Activated T-helper 17 cell treated with anti-CD3 and anti-CD28 coated beads, Interleukin-2, amount 50 U/mL, for 72 hours (primary cell): ENCODE measurements at places on chromosomes 12 and 14. TPM values are rescaled to one million over a fixed set of nuclear protein-coding genes. Genes with fewer than 3 reads are reported as not detected.

Gene LDHB
- total RNA-seq: 1,593 TPM

Gene PTHLH
- total RNA-seq: not detected

Gene GARIN6
- not detected for total RNA-seq

Gene GUCY2C
- not detected for total RNA-seq

Gene GON7
- 21.8 TPM for total RNA-seq

Gene TAS2R7
- not detected for total RNA-seq

Gene EXOC3L4
- total RNA-seq: not detected

Gene ST8SIA1
- 2.5 TPM for total RNA-seq

Gene TEX52
- 0.35 TPM for total RNA-seq

Gene ASIC1
- 1.4 TPM for total RNA-seq

Gene RNU7-1
- total RNA-seq: not detected

Gene IGFBP6
- 6.0 TPM for total RNA-seq

Gene LALBA
- not detected for total RNA-seq

Gene TMEM132C
- not detected for total RNA-seq

DNA sequence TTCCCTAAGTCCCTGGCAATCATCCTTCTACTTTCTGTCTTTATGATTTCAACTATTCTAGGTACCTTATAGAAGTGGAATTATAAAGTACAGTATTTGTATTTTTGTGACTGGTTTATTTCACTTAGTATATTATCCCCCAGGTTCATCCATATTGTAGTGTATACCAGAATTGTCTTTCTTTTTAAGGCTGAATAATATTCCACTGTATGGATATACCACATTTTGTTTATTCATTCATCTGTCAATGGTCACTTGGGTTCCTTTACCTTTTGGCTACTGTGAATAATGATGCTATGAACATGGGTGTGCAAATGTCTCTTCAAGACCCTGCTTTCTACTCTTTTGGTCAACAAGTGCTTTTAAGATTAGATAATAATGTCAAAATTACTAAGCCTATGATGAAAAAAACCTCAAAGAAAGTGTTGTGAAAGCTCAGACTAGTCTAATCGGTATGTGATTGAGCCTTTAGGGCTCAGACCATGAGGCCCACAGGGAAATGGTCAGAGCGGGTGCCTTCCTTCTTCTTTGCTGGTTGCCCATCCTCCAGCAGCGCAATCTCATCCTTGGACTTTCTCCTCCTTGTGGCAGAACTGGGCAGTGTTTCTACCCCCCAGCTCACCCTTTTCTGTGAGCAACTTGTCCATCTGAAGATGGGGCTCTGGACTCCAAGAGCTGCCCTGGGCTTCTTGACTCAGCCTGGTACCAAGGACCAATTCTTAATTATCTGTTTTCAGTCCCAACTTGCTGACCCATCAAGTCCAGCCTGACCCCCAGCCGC, 105.4 kb downstream of the TTC8 start:
- no peak for ATAC-seq

GRCh38 chr12:131829791-131830334, 1.7 kb downstream of the MMP17 start:
- peak; percentile 4 for ATAC-seq

DNA sequence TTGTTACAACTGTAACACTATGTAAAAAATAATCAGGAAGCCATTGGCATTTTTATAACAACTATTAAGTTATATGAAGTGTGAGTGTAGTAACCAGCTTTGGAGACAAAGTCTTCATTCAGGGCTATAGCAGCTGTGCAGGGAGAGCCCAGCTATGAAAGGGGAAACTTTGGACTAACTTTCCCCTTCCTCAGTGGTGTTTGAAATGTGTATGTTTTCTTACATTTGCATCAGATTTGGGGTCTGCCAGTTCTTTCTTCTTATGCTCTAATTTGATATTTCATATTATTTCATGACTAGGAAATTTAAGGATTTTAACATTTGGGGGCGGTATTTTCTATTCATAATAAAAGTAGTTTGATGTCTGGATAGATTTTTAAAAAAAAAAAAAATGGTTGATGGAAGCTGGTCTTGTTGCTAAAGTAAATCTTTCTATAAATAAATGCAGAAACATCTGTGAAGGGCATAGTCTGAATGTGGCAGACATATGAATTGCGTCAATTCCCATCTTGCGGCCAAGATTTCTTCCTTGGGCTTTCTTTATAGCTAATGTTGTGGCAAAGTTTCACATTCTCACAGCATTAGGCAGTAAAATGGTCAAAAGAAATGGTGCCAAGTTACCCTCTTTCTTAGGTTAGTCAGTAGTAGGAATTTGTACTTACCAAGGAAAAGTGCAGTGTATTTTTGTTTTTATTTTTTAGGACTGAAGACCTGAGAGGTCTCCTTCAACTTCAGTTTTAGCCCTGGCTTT, 35.6 kb downstream of the RASSF8 start:
- no peak for ATAC-seq

- ATAC-seq: no peak
These were observed 841.7 kb downstream of the NRXN3 start for GRCh38 chr14:79011920-79012204.

- ATAC-seq: no peak
These were observed 611 bp downstream of the SARNP start for GRCh38 chr12:55816881-55817344.

- ATAC-seq: no peak
These were observed 1.1 kb downstream of the LRP6 start for GRCh38 chr12:12265571-12266388.

- ATAC-seq: no peak
These were observed 10.2 kb downstream of the HEATR5A start for GRCh38 chr14:31410048-31410650.

- no peak for ATAC-seq
These were observed 696.0 kb downstream of the C12orf50 start for GRCh38 chr12:87332987-87333726.

- no peak for ATAC-seq
These were observed 77.5 kb upstream of the EEA1 start for GRCh38 chr12:93006471-93007208.

- ATAC-seq: no peak
These were observed 545 bp downstream of the PPFIA2 start for GRCh38 chr12:81758421-81759189.

GRCh38 chr12:24246934-24247333, 297.5 kb upstream of the SOX5 start:
- ATAC-seq: no peak

DNA sequence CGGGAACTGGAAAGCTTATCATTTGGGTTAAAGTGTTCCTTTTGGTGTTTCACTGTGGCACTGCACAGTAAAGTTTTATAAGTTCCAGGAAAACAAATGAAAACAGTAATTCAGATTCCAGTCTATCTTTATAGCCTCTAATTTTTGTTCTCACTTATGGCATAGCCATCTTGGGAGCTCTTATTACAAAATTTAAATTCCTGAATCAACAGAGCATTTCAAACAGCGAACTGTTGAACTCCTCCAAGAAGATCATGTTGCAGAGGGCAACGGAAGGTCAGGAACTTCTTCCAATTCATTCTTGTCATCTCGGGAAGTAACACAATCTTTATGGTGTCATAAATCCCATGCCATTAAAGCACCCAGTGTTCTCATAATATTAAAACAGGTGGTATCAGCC, 229.1 kb downstream of the KCNC2 start:
- ATAC-seq: no peak

GRCh38 chr14:98444077-98444476, 827.9 kb downstream of the BCL11B start:
- ATAC-seq: peak; percentile 40

- no peak for ATAC-seq
These were observed 23.7 kb downstream of the ABCD2 start for GRCh38 chr12:39595928-39596327.

GRCh38 chr12:110718222-110718908, 24.3 kb downstream of the PPP1CC start:
- ATAC-seq: no peak

- no peak for ATAC-seq
These were observed 117.9 kb downstream of the PDE3A start for GRCh38 chr12:20486233-20486632.

DNA sequence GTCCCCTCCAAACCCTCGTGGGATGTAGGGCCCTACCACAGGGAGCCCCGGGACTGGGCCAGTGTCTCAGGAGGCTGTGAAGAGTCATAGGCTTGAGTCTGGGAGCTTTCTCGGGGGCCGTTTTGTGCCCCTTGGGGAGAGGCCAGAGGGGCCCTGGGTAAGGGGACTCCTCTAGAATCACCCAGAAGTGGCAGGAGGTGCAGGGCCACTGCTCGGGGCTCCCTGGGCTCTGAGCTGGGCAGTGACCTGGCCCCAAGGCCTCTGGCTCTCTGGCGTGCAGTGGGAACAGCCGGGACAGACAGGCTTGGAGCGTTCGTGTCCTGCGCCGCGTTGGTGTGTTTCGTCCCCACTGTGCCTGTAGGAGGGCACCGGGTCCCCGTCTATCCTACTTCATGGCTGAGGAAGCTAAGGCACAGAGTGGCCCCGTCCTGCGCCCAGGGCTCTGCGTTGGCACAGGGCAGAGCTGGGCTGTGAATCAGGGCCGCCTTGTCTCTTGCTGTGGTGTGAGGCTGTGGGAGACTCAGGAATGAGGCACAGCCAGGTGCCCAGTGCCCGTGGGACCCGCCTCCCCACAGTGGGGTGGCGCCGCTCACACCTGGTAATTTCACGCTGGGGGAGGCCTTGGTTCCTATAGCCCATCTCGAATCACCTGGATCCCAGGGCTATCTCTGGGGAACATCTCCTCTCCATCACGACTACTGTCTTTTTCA, 23.8 kb upstream of the KIF26A start:
- ATAC-seq: no peak

GRCh38 chr12:122407208-122407607, 15.3 kb downstream of the CLIP1 start:
- ATAC-seq: no peak

- ATAC-seq: no peak
These were observed 30.6 kb upstream of the ULK1 start for GRCh38 chr12:131863711-131864396.

- ATAC-seq: peak; percentile 26
These were observed 905 bp downstream of the CISTR start for GRCh38 chr12:53750812-53751335.

DNA sequence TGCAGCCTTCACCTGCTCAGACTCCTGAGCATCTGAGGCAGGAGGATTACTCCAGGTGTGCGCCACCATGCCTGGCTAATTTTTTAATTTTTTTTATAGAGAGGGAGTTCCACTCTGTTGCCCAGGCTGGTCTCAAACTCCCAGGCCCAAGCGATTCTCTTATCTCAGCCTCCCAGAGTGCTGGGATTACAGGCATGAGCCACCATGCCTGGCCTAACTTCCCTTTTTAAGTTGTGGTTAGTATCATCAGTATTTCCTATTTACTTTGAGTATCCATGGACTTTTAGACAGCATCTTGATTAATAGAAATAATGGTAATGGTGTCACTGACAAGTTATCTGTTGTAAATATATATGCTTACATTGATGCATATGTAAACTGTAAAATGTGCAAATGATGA, 116.9 kb downstream of the FGD4 start:
- ATAC-seq: no peak

GRCh38 chr12:123089631-123090353, 61.1 kb downstream of the PITPNM2 start:
- peak; percentile 90 for ATAC-seq

GRCh38 chr12:91274916-91275315, 92.3 kb upstream of the DCN start:
- ATAC-seq: no peak

GRCh38 chr14:62768753-62769152, 276.5 kb downstream of the KCNH5 start:
- ATAC-seq: no peak

- no peak for ATAC-seq
These were observed 64.7 kb downstream of the RIMBP2 start for GRCh38 chr12:130651188-130651959.

DNA sequence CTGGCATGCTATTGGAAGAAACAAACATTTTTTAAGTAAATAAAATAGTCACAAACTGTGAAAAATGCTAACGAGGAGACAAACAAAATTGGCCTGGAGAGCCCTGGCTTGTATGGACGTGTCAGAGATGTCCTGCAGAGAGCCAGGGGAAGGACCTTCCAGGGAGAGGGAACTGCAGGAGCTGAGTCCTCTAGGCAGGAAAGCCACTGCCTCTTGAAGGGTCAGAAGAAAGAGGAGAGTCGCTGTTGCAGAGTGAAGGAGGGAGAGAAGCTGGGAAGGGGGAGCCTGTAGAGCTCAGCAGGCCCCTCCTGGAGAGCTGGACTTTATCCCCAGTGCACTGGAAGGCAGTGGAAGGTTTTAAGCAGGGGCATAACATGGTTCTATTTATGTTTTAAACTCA, 80.3 kb upstream of the PWP1 start:
- ATAC-seq: no peak

- no peak for ATAC-seq
These were observed 24.9 kb upstream of the FZD10 start for GRCh38 chr12:130137040-130138018.
